ENCODE measurements at places on chromosomes 4 and X.

- no peak for DNase-seq
These were observed 153.0 kb downstream of the ATOH1 start for GRCh38 chr4:93981594-93981993.

DNA sequence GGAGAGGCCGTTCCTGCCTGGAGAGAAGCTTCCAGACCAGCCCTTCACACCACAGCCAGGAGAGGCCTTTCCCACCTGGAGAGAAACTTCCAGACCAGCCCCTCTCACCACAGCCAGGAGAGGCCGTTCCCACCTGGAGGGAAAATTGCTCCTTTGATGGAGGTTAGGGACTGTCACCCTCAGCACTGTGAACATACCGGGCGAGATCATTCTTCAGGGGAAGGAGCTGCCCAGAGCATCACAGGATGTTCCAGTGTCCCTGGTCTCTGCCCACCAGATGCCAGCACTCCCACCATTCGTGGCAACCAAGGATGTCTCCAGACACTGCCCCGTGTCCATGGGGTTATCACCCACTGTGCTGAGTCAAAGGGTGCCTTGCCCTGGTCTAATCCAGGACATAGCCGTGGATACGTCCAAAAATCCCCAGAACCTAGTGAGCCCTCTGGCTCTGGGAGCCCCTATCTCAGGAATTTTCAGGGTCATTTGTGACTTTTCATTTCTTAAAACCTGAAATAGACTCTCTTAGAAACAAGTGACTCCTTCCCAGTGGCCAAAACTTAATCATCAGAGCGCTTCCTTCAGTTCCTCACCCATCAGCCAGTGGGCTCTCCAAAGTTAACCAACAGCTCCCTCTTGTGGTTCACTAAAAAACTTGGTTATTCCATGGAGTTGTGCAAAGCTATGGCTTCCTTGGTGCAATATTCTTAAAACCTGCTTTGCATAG is 80.2 kb downstream of the CRMP1 start:
- peak; percentile 38 for DNase-seq

DNA sequence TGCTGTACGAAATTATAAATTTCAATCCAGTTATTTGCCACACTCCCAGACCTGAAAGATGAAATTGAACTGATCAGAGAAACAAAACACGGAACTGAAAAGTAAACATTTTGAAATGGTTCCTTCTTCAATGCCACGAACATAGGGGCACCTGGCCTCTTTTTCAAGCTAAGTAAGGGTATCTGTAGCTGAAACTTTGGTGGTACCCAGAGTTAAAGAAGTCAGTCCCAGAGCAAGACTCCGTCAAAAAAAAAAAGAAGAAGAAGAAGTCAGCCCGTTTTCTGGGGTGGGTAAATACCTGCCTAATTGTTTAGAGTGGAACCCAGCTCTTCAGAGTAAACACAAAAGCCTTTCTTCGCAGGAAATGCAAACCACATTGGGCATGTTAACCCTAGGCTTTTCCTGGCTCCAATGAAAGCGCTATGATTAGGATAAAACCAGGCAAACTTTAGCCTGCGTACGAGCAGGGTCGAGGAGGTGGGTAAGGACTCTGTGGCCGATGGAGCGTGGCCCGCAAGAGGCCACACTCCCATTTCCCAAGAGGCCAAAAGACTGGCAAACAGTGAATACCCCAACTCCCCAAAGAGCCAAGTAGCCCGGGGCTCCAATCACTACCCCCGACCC is 1.3 kb downstream of the ANTXR2 start:
- peak; percentile 73 for DNase-seq

GRCh38 chrX:147646949-147647723 is 264.6 kb upstream of the FMR1 start:
- no peak for DNase-seq

GRCh38 chr4:40233227-40233626 is 36.4 kb downstream of the RHOH start:
- DNase-seq: no peak

GRCh38 chrX:44816367-44816766 is 27.5 kb upstream of the DUSP21 start:
- DNase-seq: no peak

GRCh38 chrX:148457279-148457678 is 43.1 kb upstream of the AFF2 start:
- no peak for DNase-seq

DNA sequence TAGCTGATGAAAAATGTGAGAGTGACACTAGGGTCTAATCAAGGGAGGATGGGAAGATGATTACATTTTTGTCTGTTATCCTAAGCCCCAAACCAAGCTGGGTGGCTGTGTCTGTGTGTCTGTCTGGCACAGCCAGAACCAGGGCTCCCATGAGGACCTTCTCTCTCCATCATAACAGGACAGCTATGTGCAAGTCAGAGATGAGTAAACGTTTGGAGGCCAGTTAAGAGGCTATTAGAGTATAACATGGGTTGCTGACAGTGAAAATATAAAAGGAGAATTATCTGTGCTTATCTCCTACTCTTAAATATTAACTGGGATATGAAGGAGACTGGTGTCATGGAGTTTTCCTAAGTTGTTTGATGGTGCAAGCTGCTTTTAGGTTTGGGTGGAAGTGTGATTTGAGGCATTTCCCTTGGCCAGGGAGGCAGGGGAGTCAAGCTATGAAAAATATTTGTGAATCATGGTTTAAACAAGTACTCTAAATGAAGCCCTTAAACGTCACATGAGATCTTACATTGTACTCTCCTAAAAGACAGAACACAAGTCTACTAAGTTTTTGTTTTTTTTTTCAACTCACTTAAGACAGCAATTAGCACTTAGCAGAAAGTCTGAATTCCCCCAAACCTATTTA is 156.2 kb downstream of the ENOX2 start:
- no peak for DNase-seq

- DNase-seq: no peak
These were observed 98.8 kb downstream of the SOWAHB start for GRCh38 chr4:76799140-76799539.

GRCh38 chr4:75087865-75088264 is 154.9 kb downstream of the PARM1 start:
- no peak for DNase-seq

- DNase-seq: no peak
These were observed 43.4 kb downstream of the EFNB1 start for GRCh38 chrX:68872171-68872570.

DNA sequence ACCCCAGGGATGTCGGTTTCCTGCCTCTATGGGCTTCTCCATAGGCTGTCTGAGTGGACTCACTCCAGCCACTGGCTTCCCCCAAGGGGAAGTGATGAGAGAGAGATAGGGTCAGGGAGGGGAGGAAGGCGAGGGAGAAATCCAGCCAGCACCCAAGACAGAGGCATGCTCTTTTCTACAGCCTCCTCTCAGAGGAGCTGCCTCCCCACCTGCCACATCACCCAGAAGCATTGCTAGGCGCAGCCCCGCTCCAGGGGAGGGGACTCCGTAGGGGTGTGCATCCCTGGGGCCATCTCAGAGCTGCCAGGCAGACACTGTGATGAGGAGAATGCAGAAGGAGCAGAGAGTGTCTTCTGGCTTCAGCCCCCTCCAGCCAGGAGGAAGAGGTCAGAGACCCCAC is 109.5 kb upstream of the NKX1-1 start:
- no peak for DNase-seq

- no peak for DNase-seq
These were observed 128.2 kb downstream of the ANAPC10 start for GRCh38 chr4:144969821-144970220.

GRCh38 chr4:36330796-36331195 is 49.4 kb downstream of the DTHD1 start:
- no peak for DNase-seq

DNA sequence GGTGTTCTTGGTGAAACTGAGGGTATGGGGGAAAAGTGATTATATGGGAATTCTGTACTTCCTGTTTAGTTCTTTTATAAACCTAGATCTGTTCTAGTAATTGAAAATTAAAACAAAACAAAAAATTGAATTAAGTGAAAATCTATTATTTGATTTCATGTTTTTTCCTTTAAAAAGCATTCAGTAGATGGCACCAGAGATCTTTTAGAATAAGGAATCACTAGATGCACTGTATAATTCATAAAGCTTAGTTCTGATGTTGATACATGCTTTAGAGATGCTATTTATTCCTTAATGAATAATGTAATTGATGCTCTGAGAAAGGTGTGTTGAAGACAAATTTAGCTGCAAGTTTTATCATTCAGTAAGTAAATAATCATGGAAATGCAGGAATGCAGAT is 87.3 kb downstream of the LCORL start:
- no peak for DNase-seq

DNA sequence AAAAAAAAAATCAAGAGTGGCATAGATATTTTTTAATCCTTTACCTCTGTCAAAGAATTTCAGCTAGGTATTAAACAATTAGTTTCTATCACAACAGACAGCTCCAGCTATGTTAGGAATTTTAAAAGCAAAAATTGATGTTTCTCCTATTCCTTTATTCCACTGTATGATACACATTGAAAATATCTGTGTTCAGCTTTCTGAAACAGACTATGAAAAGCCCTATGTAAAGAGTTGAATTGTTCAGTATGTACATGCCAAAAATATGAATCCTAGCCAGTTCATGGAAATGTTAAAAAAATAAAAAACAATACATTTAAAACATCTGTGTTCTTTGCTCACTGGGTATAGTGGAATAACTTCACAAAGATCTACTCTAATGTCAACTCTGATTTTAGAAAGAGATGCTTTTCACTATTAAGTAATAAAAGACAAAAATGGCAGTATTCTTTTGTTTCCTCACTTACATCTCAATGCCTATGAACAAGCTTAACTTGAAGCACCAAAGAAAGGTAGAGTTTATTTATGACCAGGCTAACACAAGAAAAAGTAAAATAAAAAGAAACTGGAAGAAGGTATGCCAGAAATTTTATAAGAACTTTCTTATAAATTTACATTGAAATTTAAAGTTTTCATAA is 32.1 kb downstream of the FBXW7 start:
- DNase-seq: no peak

- DNase-seq: no peak
These were observed 335.1 kb downstream of the SMARCA1 start for GRCh38 chrX:129188231-129188630.

GRCh38 chrX:139890991-139891700 is 41.7 kb downstream of the ATP11C start:
- no peak for DNase-seq

DNA sequence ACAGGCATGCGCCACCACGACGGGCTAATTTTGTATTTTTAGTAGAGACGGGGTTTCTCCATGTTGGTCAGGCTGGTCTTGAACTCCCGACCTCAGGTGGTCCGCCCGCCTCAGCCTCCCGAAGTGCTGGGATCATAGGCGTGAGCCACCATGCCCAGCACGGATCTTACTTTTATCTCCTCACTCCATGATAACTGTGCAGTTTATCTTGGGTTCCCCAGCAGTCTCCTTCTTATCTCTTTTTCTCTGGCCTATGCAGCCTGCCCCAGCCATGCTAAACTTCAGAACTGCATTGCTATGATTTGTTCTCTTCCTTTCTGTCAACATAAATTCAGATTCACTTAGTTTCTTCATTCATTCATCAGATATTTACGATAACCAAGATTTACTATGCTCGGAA is 22.4 kb downstream of the PAGE1 start:
- no peak for DNase-seq

Measured in right forelimb (tissue), 1 donor.